Erythroblast (primary cell): ENCODE measurements at places on chromosomes 4 and X.

DNA sequence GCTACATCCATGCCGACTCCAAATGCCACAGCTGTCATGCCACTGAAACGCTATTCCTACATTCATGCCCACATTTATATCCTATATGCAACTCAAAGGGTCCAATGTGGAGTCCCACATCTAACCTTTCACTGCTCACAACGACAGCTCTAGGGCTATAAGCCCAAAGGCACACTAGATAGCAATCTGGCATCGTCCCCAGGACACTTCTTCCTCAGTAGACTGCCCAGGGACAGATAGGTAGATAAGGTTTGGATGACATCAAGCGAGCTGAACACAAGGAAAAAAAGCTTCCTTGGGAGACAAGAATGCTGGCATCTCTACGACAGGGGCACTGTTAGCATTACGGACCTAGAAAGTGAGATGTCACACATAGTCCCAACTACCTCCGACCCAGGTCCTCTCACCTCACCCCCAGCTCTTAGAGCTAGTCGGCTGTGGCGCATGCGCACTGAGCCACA lies 685 bp downstream of the RAB9B start:
- no peak for DNase-seq

DNA sequence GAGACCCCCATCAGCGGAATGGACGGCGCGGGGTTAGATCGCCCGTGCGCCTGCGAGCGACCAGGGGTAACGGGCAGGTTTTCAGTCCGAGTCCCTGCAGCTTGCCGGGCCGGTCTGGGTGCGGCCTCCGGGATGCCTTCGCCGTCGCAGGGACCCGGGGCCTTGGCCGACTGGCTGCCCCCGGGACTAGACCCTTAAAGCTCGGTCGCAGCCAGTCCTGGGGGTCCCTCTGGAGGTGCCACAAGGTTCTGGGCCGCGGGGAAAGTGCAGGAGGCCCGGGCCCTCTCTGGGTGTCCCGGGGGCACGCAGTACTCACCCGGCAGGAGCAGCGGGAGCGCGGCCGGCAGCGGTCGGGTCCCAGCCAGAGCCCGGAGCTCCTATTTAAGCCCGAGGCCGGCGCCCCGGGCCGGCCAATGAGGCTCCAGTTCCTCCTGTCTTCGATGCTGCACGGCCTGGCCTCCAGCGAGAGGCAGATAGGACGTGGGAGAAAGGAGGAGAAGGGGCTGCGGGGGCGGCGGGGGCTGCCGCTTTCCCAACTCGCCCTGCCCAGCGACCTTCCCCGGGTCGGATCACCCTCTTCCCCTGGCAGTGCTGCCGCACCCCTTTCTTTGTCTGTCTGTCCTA lies at the start of gene SPON2:
Gene SPON2 (minus strand): TSS at position 356 of the 624 bp plus-strand sequence.
- no peak for DNase-seq

DNA sequence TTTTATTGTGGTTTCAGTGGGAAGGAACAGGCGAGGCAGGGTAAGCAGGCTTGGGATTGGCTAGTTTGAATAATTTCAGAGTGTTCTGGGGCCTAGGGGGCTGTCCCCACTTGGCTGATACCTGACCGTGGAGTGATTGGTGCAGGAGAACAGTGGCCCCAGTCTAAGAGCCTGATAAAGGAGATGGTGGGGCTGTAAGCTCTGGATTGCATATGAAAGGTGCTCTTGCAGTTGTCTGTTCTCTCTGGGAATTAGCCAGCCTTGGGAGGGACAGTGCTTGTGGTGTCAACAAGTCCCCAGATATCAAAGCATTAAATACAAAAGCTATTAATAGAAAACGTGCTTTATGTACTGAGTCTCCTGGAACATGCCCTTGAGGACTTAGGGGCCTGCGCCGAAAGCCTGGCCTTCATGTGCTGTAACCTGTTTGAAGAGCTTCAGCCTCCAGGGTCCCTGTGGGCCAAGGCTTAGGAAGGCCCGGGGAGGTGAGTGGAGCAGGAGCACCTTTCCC lies 30.4 kb upstream of the CLTRN start:
- no peak for DNase-seq

- peak; percentile 13 for DNase-seq
Measured at GRCh38 chrX:37594755-37595382, 23.4 kb downstream of the LANCL3 start.

GRCh38 chr4:55125087-55125721 lies at the start of gene KDR:
Gene KDR (minus strand): TSS chr4:55125595. CDS start chr4:55125293, 302 bp downstream.
- DNase-seq, result no peak

DNA sequence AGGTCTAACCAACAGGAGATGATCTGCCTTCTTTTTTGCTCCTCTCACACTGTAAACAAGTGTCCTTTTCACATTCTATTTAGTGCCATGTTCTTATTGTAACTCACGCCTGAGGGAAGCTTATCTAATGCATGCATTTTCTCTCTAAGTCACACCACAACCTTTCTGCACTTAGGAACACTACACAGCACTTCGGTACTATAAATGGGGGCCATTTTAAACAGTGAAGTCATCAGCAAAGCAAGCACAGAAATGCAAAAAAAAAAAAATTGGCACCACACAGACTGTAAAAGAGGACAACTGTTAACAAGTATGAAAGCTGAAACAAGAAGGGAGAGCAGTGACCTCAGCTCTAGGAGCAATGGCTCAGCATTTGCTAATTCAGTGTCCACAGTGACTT lies 45.2 kb downstream of the PRSS12 start:
- no peak for DNase-seq

- DNase-seq, result no peak
Measured at GRCh38 chr4:47143261-47143660, 111.9 kb downstream of the GABRB1 start.

DNA sequence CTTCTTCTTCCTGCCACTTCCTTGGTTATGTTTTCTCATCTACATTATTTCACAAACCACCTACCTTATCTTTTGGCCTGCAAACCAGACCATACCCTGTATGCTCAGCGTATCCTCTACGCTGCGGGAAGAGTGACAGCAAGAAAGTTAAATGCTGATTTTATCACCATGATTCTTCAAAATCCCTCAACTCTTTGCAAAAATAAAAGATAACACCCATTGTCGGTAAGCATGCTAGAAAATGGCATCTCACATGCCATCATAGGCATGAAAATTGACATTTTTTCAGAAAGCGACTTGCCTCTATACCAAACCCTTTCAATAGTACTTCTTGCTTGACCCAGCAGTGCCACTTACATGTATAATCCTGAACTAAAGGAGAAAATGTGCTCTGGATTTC lies 102.0 kb downstream of the HPGD start:
- peak; percentile 64 for DNase-seq

- DNase-seq, result no peak
Measured at GRCh38 chrX:111568354-111568753, 56.9 kb downstream of the SERTM2 start.

- DNase-seq, result no peak
Measured at GRCh38 chr4:112852601-112853000, 196.9 kb upstream of the ANK2 start.

GRCh38 chrX:22165732-22166457 lies 106.8 kb upstream of the CBLL2 start:
- DNase-seq, result no peak

DNA sequence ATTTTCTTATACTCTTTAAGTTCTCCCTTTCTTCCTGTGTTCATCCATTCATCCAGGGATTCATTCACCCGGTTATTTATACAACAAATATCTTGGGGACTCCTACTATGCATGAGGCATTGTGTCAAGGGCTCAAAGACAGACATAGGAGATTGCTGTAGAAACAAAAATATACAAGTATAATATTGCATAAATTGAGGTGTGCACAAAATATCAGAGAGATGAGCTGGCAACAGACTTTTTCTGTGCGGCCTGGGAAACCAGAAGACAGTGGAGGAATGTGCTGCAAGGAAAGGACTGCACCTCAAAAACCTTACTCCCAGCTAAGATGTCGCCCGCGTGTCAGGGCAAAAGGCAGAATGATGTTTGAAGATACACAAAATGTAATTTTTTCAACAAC lies 9.6 kb downstream of the OTOP1 start:
- DNase-seq, result no peak

DNA sequence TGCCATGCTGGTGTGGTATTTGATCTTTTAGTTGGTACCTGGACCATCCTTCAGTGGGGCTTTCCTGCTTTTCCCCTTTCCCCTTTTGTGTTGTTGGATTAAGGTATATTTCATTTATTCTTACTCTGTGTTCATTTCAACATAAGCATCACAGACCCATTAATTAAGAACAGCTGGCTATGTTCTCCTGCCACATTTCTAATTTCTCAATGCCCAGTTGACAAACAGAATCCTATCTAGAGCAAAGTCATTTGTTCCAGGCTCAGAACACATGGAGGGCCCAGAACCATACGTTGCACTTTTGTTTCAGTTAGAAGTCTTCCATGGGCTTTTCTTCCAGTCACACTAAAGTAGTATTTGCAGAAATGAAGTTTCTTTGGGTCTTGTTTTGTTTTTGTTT lies 46.1 kb upstream of the EOLA2 start:
- DNase-seq, result no peak

DNA sequence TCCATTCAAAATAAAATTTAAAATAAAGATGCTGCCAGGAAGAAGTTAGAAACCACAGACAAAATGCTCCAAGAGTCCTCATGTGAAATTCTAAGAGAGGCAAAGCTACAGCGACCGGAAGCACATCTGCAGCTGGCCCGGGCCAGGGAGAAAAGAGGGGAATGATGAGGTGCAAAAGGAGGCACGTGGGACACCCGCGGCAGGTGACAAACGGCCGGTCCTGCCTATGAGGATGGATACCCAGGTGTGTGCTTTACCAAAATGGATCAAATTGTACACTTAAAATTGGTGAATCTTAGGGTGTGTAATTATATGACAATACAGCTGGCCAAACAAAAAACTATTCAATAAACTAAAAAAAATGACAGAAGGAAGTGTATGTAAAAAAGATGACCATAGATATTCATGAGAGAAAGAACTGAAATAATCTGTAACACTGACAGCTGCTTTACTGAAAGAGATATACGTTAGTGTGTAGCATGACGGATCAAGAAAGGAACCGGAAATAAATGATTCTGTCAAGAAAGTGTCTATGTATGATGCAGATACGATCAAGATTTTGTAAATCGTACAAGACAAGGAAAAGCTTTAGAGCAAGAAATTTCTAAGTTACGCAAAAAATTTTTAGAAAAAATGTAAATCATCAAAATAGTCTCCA lies 29.5 kb downstream of the PPP2R3B start:
- no peak for DNase-seq

GRCh38 chrX:46317163-46317562 lies 228.1 kb downstream of the ZNF674 start:
- no peak for DNase-seq

GRCh38 chr4:24840826-24841543 lies 45.6 kb downstream of the SOD3 start:
- no peak for DNase-seq

- no peak for DNase-seq
Measured at GRCh38 chr4:130603043-130603442, 1507.1 kb downstream of the C4orf33 start.

- DNase-seq, result no peak
Measured at GRCh38 chr4:2871466-2871865, 27.8 kb downstream of the ADD1 start.

DNA sequence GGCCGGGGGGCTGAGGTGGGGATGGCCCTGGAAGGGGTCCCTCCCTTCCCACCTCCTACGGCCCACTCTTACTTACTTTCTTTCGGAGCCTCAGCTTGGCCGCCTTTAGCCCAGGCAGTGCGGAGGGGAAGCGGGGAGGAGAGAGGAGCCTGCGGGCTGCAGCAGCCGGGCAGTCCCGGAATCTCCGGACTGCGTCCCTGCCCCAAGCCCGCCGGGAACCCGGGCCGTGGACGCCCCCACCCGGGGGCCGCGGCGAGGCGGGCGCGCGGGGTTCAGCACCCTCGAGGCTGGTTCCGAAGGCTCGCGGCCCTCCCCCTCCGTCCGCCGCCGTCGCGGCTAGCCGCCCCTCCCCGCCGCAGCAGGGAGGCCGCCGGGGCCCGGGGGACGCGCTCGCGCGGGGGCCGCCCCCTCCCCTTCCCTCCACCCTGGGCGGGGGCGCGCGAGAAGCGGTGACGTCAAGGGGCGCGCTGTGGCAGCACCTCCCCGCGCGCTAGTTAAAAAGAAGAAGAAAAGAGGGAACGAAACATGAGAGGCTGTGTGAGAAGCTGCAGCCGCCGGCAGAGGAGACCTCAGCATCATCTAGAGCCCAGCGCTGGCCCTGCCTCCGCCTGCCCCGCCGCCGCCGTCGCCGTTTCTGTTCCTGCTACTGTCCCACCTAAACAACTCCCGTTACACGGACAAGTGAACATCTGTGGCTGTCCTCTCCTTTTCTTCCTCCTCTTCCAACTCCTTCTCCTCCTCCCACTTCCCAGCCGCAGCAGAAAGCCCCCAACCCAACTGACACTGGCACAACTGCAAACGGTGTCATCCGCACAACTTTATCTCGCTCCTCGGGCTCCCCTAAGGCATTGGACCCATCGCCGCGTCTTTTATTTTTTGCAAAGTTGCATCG lies at the start of gene HHIP:
Gene HHIP (plus strand): TSS at position 526 of the 892 bp plus-strand sequence. CDS start 520 bp downstream, outside the sequence.
- peak; percentile 29 for DNase-seq

DNA sequence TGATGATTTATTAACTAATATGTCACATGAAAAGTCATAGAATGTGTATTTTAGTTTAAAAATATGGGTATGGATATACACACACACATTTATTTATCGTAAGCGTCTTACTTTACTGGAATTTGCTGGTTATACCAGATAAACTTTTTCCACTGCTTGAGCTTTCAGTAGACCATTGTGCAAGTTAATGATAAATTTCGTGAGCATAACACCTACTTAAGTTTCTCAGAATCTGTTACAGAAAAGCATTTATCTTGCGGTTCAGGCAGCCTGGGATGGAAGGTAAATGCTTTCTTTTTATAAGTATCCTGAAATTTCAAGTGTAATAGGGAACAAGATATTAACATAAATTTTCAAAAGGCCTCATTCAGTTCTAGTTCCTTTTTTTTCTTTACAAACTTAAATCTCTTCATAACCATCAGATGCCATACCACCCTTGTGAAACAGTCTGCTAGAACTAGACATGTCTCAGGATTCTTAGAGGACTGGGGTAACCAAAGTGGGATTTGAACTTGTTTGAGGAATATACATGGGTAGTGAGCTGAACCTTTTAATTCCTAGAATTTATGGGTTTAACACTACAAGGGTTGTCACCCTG lies 27.7 kb downstream of the ATP7A start:
- peak; percentile 67 for DNase-seq

- no peak for DNase-seq
Measured at GRCh38 chr4:115274545-115274944, 161.1 kb upstream of the NDST4 start.

- peak; percentile 62 for DNase-seq
Measured at GRCh38 chrX:68894513-68895340, 65.9 kb downstream of the EFNB1 start.

DNA sequence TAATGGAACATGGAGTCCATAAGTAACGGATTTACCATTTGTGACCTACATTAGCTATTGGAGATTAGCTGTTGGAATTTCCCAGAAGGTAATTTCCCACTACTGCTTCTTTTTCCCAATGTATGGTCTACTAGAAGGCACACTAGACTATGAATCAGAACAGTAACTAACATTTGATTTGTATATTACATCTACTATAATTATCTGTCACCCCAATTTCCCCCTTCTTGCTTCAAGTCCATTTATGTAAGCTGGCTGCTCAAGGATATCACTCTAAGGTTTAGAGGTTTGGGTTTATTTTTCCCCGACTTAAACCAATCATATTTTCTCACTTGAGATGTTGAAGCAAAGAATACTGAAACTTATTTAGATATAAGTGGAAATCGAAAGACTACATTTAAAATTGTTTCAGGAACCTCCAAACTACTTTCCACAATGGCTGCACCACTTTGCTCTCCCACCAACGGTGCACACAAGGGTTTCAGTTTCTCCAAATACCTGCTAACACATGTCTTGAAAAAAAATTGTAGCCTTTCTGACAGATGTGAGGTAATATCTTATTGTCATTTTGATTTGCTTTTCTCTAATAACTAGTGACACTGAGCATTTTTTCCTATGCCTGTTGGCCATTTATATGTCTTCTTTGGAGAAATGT lies 33.3 kb upstream of the H2AZ1 start:
- no peak for DNase-seq
